Stimulated activated CD4-positive, alpha-beta T cell treated with anti-CD3 and anti-CD28 coated beads, Interleukin-15, amount 100 ng/mL, for 48 hours (primary cell): ENCODE measurements at places on chromosomes 7 and 10.
A peak's percentile ranks its signal among the peaks of the same experiment; 100 is the strongest.

DNA sequence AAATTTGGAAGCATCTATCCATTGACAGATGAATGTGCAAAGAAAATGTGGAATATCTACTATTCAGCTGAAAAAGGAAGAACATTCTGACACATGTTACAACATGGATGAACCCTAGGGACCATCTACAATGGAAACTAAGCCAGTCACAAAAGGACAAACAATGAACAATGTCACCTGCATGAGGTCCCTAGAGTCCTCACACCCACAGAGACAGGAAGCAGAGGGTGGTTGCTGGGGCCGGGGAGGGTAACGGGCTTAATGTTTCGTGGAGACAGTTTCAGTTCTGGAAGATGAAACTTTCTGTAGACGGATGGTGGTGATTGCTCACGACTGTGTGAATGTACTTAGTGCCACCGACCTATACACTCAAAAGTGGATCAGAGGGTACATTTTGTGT, 282.9 kb downstream of the ADARB2 start:
- DNase-seq, result no peak

- no peak for DNase-seq
Observed at GRCh38 chr7:20305726-20306125, 25.0 kb upstream of the ITGB8 start.

- DNase-seq, result no peak
Observed at GRCh38 chr7:105837765-105838626, 38.4 kb downstream of the ATXN7L1 start.

- DNase-seq, result peak; percentile 33
Observed at GRCh38 chr7:111752022-111752582, 189.8 kb upstream of the IMMP2L start.

DNA sequence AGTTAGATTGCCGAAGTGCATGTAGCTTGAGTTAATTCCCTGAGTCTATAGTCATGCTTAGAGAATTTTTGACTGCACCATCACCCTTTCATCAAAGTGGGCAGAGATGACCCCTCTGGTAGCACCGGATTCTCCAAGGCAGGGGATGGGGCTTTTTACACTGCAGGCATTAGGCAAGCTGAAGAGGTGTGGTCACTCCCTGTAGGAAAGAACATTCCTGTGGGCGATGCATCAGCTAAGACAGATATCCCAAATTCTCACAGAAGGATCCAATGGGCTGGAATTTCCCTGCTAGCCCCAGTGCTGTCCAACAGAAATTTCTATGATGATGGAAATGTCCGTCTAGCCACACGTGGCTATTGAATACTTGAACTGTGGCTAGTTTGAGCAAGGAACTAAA, 118.2 kb downstream of the ADAM12 start:
- DNase-seq, result no peak

- no peak for DNase-seq
Observed at GRCh38 chr7:148722340-148723165, 23.9 kb downstream of the CUL1 start.

DNA sequence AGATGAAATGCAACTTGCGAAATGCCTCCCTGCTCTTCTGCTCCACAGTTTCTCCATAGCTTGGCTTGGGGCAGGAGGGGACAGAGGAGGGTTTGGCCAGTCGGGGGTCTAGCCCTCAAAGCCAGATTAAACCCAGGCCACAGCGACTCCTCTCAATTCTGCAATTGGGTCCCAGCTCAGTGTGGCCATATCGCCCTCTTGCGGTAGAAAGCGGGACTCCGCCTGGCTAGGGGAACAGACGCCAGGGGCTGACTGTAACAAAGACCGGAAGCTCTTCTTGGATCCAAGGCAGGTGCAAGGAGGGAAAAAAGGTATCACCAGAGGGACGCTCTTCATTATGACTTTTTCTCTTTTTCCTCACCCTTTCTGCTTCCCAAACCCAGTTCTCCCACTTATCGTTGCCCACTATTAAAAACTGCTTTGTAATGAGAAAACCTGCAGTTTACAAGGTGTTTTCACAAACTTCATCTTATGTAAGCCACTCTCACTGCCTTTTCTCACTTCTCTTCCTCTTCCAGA, 36.6 kb upstream of the TNPO3 start:
- DNase-seq, result peak; percentile 82

- no peak for DNase-seq
Observed at GRCh38 chr10:128716181-128716580, 590.0 kb upstream of the MKI67 start.

GRCh38 chr7:41224063-41224763, 478.7 kb downstream of the INHBA start:
- DNase-seq, result no peak

- DNase-seq, result no peak
Observed at GRCh38 chr7:21099432-21099831, 312.7 kb upstream of the SP8 start.

GRCh38 chr7:50584793-50585408, 19.7 kb upstream of the DDC start:
- no peak for DNase-seq

- DNase-seq, result no peak
Observed at GRCh38 chr7:96737545-96738050, 28.0 kb upstream of the SEM1 start.

DNA sequence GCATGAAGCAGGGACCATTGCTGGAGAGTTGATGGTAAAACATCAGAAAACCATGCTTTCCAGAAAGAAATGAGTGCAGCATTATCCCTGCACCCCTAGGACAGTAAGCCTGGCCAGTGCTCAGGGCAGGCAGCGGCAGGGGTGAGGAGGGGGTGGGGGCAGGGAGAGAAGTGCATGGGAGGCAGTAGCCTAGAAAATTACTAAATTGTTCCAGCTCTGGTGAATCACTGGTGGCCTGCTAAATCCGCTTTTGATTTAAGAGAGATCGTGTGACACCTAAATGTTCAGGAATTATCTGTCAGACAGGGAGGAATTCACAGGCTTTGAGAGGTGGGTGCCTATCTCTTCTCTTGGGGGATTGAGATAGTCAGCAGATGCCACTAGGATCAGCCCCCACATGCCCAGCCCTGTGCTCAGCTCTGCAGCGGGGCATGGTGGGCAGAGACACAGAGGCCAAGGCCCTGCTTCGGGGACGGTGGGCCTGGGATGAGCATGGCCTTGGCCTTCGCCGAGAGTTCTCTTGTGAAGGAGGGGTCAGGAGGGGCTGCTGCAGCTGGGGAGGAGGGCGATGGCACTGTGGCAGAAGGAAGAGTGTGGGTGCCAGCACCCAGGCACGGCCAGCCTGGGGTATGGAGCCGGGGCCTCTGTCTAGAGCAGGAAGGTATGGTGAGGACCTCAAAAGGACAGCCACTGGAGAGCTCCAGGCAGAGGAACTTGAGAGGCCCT, 5.0 kb upstream of the AQP1 start:
- no peak for DNase-seq

DNA sequence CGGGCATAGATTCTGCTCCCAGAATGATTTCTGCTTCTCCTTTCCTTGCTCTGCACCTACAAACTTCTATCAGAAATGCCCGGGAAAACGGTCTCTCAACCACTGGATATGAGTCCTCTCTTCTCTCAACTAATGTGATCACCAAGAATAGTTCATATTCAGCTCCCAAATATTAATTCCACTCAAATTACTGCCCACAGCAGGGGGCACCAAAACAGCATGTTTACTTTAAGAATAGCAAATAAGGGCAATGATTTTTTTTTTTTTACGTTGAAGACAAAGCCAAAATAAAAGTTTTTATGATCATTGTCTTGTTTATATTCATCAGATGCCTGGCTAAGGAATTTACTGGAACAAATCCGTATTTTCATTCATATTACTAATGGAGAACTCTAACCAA, 94.9 kb upstream of the PRSS1 start:
- no peak for DNase-seq

DNA sequence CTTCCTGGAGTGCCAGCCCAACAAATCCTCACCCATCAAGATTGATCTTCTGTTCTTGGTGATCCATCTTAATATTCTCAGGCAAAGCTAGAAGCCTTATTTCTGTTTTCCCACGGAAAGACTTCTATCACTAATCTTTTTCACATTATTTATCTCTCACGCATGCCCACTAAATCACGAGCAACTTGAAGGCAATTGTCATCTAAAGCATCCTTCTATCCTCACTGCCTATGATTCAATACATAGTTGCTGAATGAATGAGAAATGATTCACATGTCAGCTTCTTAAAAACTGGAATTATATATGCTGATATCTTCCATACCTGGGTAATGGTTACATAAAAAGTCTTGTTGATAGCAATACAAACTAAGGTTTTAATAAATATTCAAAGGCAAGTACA, 12.6 kb upstream of the COL1A2 start:
- no peak for DNase-seq

DNA sequence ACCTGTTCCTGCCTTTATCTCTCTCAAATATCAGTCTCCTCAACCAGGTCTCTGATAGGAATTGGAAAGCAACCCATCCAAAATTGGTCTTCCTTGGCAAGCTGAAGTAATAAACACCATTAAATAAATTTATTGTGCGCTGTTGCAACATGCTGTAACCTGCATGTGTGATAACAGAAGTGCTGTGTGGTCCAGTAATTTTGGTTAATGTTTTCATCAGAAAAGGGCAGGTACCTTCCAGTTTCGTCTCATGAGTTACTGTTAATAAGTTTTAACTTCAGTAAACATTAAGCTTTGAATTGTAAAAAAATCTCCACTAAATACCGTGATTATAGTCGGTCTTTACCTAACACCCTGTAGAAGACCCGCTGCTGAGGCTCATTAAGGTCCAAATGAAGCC, 624.7 kb downstream of the TNS3 start:
- DNase-seq, result no peak
